ENCODE measurements at places on chromosomes 7 and 10.
A peak's percentile ranks its signal among the peaks of the same experiment; 100 is the strongest.

GRCh38 chr7:75795831-75796285, 17.7 kb downstream of the CCL24 start:
- peak; percentile 40 for DNase-seq

GRCh38 chr10:58137813-58138212, 129.9 kb downstream of the IPMK start:
- DNase-seq, result no peak

DNA sequence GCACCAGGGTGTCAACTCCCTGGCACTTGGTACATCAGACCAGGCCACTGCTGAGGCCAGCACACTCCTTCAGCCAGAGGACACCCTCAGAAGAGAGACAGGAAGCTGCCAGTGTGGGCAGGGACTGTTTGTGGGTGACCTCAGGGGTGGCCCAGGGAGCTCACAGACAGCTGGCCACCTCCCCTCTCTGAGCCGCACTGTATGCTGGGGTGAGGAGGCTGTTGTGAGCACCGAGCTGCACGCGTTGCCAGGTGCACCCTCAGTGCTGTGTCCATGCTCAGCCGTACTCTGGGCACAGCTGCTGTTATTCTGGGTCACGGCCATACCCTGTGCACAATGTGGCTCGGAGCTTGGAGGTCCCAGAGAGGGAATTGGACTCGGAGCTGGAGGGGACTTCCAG, 61.5 kb upstream of the NANOS1 start:
- DNase-seq, result no peak

DNA sequence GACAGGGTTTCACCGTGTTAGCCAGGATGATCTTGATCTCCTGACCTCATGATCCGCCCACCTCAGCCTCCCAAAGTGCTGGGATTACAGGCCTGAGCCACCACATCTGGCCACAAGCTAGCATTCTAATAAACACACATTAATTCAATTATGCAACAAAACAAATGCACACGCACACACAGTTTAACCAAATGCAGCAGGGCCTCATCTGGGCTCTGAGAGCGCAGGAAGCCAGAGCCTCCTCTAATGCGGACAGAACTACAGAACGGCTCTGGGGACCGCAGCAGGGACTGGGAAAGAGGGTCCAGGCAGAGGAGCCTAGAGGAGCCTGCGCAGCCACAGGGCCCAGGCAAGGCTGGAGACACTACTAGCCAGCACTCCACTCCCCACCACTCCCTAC, 3.8 kb downstream of the MAD1L1 start:
- DNase-seq, result no peak

- DNase-seq, result no peak
Observed at GRCh38 chr7:128924707-128925588, 12.8 kb upstream of the IRF5 start.

DNA sequence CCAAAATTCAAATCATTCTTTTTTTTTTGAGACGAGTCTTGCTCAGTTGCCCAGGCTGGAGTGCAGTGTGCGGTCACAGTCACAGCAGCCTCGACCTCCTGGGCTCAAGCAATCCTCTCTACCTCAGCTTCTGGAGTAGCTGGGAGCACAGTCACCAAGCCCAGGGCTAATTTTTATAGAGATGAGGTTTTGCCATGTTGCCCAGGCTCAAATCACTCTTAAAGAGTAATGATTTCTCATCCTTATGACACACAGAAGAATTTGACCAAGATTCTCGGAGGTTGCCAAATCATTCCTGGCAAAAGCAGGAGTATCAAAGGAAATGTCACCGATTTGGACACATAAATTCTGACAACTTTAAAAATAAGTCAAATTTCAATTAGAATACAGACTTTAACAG, 39.1 kb downstream of the SIRT1 start:
- DNase-seq, result no peak

DNA sequence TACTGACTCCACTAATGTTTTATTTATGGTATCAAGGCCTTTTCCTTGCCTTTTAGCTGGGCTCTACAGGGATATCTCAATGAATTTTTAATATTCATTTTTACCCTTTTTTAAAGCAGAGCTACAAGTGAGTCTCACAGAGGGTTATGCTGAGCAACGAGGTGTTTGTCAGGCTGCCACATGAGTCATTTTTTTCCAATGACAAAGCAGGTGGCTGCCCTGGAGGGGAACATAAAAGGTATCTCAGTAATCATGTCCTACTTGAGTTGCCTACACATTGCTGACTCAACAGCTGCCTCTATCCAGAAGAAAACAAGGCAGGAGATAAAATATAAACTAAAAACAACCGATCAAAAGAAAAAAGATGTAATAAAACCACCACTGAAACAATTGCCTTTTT, 1004.9 kb upstream of the POT1 start:
- peak; percentile 60 for DNase-seq

DNA sequence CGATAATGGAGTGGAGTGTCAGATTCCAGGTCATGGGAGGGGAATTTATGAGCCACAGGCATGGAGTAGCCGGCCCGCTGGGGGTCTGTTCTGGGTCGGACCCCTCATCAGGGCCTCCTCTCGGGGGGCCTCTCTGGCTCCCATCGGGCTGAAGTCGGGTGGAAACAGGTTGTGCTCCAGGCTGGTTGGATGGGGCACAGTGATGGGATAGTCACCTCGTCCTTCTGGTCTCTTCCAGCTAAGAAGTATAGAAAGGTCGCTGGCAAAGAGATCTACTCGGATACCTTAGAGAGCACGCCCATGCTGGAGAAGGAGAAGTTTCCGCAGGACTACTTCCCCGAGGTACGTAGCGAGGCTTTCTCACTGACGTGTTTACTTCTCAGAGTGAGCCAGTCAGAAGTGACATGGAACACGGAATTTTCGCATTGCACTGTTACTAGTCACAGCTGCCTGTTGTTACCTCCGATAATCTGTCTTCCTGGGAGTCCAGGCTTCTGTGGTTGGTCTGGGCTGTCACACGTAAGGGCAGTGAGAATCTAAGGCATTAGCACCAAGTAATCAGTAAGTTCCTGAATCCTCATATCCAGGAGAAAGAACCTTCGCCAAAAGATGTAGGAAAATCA, 88.3 kb downstream of the NKX6-2 start:
- DNase-seq, result no peak

- DNase-seq, result no peak
Observed at GRCh38 chr7:16034353-16034752, 347.9 kb upstream of the MEOX2 start.

- DNase-seq, result no peak
Observed at GRCh38 chr10:32123021-32123420, 66.8 kb upstream of the KIF5B start.

DNA sequence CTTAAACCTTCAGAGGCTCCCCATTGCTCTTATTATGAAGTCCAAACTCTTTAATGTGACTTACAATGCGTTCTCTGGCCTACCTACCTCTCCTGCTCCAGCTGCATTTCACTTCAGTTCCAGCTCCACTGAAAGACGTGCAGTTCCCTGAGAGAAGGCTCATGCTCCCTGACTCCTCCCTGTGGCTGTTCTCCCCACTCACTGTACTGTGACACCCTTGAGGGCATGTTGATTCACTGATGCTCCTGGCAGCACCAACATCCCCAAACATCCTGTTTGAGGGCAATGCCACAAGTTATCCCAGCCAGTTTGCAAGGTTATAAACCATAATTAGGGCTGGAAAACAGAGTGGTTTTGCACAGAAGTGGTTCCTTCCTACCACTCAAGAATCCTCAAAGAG, 111.2 kb downstream of the LSM5 start:
- no peak for DNase-seq

GRCh38 chr10:7475046-7475911, 64.4 kb upstream of the SFMBT2 start:
- no peak for DNase-seq

- no peak for DNase-seq
Observed at GRCh38 chr7:100166970-100167911, 1.2 kb downstream of the GAL3ST4 start.

GRCh38 chr10:129962031-129962871, 1.8 kb downstream of the EBF3 start:
- DNase-seq, result no peak

- no peak for DNase-seq
Observed at GRCh38 chr10:3323865-3324498, 151.4 kb upstream of the PITRM1 start.

GRCh38 chr7:129054438-129055293, at the start of gene TNPO3:
Gene TNPO3, minus strand, starts transcription at chr7:129055111. Its CDS starts 341 bp downstream, at chr7:129054770.
- DNase-seq, result peak; percentile 96

GRCh38 chr10:69767793-69768192, 33.9 kb upstream of the COL13A1 start:
- DNase-seq, result no peak

- no peak for DNase-seq
Observed at GRCh38 chr7:44636926-44637325, 30.5 kb downstream of the OGDH start.

- no peak for DNase-seq
Observed at GRCh38 chr10:75444781-75445386, 13.5 kb downstream of the LRMDA start.

GRCh38 chr10:60731134-60731885, 47.0 kb upstream of the CDK1 start:
- no peak for DNase-seq

- no peak for DNase-seq
Observed at GRCh38 chr7:46383605-46384004, 462.5 kb upstream of the IGFBP3 start.

DNA sequence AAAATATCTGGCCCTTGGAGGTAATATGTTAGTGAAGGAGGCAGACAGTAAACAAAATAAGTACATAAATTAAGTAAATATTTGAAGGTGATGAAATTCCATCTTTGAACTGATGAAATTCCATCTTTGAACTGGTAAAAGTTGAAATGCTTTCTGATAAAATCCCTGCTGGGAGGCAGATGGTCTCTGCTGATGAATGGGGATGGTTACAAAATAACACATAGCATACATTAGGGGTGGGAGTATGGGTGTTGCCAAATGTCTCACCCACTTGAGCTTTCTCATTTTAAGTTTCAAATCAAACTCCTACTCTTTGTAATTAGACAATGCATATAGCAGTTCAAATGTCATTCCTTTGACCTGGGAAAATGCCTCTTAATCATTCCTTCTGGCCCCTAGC, 77.5 kb upstream of the SORCS3 start:
- no peak for DNase-seq

- DNase-seq, result no peak
Observed at GRCh38 chr10:74593470-74593869, 232.9 kb upstream of the KAT6B start.

- DNase-seq, result no peak
Observed at GRCh38 chr7:44272456-44272855, 52.9 kb downstream of the CAMK2B start.

DNA sequence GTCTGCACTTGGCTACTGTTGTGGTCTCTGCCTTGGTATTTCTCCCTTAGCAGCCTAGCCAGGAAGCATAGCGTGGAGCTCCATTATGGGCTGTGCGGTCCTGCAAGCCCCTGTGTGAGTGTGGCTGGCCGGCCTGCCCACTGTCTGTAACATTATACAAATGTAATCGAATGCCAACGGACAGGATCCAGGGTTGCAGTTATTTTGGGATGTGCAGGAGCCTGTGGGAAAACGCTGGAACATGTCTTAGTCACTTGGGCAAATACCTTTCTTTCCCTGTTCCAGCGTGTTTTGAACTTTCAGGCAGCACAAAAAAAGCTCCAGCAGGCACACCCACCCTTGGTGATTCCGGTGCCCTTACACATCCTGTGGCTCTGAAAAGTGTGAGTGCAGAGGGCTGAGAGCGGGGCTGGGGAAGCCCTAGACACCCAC, 29.5 kb downstream of the BAG3 start:
- no peak for DNase-seq

GRCh38 chr7:46301677-46302076, 380.6 kb upstream of the IGFBP3 start:
- DNase-seq, result no peak

DNA sequence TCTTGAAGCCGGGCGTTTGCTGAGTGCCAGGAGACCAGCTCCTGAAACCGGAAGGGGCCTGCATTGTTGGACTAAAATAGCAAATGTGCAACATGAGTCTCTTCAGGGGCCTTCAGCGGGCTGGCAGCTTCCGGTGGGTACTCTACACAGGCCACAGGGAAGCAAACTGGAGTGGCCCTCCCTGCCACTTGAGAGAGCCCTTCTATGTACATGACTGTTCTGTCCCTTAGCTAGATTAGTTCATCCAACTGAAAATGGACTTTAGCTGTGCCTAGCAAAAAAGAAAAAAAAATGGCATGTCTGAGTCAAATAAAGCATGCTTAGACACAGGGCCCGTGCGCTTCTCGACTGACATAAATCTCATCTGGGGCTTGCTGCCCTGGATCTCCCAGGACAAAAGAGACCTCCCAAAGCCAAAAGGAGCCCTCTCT, 115.3 kb upstream of the TCF7L2 start:
- DNase-seq, result no peak

GRCh38 chr7:88176190-88176589, 43.6 kb downstream of the SRI start:
- no peak for DNase-seq

- no peak for DNase-seq
Observed at GRCh38 chr10:62153191-62153590, 115.5 kb downstream of the RTKN2 start.

DNA sequence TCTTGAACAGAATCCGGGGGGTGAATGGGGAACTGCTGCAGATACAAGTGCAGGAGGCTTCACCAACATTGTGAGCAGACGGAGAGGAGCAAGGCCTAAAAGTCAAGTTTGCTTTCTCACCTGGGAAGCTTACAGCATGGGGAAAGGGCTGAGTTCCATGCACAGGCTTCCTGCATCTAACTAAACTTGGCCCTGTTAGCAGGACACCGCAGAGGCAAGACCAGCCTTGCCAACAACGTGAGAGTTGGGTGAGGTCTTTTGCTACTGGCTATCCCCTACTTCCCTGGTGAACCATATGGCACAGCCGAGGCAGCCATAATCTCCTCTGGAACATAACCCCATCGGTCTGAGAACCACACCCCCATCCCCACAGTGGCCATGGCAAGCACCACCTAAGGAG, 14.2 kb upstream of the ADAM22 start:
- DNase-seq, result no peak

DNA sequence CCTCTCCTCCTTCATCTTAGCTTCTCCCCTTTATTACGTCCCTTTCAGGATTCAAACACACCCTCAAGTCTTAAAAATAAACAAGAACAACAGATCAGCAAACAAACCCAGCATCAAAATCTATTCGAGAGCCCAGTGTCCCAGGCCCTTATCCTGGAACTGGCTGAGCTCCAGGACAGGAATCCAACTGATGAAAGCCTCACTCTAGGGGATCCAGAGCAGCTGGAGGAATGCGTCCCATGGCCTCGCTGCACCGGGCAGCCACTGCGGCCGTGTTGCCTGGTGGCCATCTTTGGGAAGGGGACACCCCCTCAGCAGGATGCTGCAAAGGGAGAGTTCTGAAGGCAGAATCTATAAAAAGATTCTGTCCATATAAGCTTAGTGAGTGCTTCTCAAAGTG, 156.5 kb upstream of the BMPER start:
- DNase-seq, result no peak

All from hepatocyte (in vitro differentiated cells).